ENCODE measurements at places on chromosomes 5 and 9.

GRCh38 chr9:133119846-133120500 lies 1.1 kb downstream of the RALGDS start:
- DNase-seq: no peak

DNA sequence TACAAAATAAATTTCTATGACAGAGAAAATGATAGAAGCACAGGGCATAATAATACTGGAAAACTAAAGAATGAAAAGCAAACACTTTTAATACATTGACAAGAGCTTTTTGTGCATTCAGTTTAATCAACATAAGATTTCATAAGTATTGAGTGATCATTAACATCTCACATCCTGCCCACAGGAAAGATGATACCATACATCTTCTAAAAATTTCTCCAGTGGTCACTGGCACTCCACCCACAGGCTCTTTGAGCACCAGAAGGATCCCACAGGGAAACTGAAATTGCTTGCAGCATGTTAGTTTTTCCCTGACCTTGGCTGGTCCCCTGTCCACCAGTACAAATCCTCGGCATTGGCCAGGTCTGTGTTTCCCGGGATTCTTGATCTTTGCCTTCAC lies 186.0 kb downstream of the CEMIP2 start:
- DNase-seq: no peak

GRCh38 chr5:68348447-68349222 lies 133.1 kb downstream of the PIK3R1 start:
- DNase-seq: no peak

DNA sequence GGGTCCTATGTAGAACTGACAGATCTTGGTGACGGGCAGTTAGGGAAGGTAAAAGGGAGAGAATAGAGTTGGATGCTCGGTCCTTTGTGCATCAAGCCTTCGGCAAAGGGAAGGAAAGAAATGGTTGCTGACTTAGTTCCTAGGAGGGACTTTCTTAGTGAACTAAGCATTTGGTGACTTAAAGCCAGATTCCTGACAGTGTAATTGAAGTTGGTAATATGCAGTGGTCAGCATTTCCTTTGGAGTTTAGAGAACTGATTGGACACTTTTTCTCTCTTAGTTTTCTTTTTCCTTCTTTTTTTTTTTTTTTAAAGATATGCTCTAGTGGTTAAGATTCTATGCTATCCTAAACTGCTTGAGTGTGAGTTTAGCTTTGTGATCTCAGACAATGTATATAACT lies 2.3 kb downstream of the CLTA start:
- no peak for DNase-seq

DNA sequence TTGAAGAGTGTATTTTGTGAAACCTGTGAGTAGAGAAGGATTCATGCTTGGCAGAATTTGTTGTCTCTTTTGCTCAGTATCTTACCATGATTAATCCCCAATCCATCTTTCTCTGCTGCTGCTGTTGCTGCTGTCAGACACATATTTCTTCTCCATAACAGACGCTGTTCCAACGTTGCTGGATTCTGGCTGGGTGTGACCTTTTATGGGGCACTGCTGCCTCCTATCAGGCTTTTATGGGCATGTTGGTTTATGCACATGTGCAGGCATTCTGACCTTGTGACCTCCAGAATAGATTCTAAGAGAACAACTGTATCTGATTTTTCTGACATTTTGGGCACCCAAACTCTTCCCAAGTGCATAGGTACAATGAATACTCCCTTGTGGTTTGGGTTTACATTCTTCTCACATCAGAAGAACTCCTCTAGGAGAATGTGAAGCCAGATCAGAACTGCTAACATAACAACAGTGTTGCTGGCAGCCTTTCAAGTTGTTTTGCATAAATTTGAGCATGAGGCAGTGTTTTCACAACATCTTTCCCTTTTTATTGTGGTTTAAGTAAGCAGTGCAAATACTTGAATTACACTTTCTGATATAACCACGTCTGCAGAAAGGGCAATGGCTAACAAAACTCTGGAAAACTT lies 9.2 kb upstream of the ISL1 start:
- no peak for DNase-seq

- no peak for DNase-seq
Observed at GRCh38 chr9:104247899-104248460, 153.9 kb downstream of the SMC2 start.

DNA sequence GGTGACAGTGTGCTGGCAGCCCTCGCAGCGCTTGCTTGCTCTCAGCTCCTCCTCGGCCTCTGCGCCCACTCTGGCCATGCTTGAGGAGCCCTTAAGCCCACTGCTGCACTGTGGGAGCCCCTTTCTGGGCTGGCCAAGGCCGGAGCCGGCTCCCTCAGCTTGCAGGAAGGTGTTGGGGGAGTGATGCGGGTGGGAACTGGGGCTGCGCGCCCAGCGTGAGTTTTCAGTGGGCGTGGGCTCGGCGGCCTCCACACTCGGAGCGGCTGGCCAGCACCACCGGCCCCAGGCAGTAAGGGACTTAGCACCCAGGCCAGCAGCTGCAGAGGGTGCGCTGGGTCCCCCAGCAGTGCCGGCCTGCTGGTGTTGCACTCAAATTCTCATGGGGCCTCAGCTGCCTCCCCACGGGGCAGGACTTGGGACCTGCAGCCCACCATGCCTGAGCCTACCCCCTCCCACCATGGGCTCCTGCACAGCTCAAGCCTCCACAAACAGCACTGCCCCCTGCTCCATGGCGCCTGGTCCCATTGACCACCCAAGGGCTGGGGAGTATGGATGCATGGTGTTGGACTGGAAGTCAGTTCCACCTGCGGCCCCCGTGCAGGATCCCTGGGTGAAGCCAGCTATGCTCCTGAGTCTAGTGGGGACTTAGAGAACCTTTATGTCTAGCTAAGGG lies 223.1 kb upstream of the PTPRD start:
- DNase-seq: no peak

GRCh38 chr5:9339206-9339818 lies 206.6 kb downstream of the SEMA5A start:
- DNase-seq: no peak

GRCh38 chr9:127762111-127762676 lies 16.3 kb downstream of the SH2D3C start:
- no peak for DNase-seq

DNA sequence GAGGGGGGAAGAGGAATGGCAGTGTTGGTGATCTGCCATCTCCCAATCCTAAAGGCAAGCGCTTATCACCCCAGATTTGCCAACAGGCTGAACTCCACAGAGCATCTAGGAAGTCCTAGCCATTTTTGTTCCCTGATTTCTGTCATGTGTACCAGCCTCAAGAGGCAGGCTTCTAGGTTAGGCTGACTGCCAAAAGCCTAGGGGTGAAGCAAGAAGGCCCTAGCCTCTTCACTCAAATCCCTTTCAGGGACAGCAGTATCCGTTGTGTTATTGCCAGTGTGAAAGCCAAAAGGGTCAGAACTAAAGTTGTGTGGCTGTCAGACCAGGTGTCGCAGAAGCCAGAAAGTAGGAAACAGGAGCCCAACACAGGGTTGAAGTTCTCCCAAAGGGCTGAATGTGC lies 14.7 kb downstream of the IGIP start:
- DNase-seq: no peak

DNA sequence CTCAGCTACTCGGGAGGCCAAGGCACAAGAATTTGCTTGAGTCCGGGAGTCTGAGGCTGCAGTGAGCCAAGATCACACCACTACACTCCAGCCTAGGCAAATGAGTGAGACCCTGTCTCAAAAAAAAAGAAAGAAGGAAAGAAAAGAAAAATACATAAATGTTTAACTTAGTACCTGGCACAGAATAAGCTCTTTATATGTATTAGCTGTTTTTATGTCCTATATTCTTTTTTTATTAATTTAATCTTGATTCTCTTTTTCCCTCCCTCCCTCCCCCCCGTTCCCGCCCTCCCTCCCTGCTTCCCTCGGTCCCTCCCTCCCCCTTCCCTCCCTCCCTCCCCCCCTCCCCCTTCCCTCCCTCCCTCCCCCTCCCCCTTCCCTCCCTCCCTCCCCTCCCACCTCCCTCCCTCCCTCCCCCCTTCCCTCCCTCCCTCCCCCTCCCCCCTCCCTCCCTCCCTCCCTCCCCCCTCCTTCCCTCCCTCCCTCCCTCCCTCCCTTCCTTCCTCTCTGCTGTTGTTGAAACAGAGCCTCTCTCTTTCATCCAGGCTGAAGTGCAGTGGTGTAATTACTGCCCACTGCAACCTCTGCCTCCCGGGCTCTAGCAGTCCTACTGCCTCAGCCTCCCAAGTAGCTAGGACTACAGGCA lies 135.8 kb upstream of the GRHPR start:
- DNase-seq: no peak

DNA sequence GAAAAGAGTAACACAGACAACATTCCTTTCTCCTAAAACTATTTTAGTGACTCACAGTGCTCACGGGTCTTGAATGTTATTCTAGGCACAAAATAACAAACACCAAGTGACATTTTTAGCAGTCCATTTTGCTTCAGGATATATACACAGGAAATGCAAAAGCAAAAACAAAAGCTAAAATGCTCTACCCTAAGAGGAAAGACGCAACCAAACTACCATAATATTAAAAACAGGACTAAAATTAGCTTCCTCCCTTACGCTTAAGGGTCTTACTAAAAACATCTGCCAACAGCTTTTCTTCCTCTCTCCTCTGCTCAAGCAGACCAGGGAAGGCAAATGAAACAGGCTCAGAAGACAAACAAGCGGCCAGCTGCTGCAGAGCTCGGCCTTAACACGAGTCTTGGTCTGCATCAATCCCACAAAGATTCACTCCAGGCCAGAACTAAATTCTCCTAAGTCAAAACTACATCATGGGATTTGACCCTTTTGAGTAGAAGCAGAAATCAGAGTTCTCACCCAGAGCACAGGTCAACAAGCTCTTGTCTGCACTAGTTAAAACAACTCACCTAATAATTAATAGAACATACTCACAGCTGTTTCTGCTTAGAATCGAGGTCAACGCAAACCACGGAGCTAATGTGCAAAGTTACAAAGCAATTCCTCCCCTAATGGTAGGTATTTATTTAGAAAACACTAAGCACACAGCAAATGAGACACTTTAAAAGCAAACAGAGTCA lies 62.3 kb downstream of the RAPGEF1 start:
- no peak for DNase-seq

GRCh38 chr5:63957617-63958016 lies 4.6 kb downstream of the HTR1A start:
- DNase-seq: no peak

DNA sequence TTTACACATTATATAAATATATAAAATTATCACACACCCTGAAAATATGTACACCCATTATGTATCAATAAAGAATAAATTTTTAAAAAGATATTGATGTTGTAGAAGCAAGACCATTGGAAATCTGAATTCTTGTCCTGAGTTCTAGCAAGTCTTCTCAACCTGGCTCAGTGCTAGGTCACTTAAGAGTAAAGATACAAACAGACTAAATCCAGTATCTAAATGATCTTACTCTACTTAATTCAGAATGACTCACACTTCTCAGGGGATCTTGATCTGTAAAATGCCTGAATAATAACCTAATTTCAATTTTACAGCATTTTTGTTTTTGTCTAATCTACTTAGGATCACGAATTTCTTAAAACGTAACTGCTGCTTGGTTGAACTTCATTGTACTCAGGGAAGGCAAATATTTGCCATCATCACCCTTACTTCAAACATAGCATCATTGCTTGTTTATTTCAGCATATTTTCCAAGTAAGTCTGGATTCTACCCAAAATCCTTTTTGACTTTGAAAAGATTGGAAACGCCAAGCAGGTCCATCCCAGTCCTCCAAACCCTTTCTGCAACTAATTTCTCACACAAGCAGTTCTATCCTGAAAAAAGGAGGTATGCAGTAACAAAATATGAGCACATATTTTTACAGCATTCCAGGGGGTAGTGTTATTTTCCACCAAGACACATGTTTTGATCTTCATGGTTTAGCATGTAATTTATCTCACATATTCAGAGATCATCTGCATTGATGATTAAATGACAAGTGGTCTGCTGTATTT lies 582.6 kb downstream of the PSAT1 start:
- DNase-seq: no peak

- no peak for DNase-seq
Observed at GRCh38 chr5:129103397-129103796, 8.8 kb downstream of the ISOC1 start.

DNA sequence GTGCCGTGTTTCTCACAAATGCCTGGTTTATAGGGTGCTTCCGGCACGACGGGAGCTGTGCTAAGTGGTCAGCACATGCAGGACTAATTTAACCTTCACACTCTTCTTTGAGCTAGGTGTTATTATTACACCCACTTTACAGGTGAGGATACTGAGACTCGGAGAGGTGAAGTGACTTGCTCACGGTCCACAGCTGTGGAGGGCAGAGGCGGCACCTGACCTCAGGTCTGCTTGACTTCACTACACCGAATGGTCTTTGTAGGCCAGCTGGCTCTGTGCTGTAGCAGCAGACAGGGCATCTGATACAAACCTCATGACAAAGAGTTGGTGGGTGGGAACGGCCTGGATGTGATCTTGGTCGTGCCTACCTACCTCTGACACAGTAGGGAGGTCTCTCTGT lies 102.0 kb upstream of the BOD1 start:
- no peak for DNase-seq

DNA sequence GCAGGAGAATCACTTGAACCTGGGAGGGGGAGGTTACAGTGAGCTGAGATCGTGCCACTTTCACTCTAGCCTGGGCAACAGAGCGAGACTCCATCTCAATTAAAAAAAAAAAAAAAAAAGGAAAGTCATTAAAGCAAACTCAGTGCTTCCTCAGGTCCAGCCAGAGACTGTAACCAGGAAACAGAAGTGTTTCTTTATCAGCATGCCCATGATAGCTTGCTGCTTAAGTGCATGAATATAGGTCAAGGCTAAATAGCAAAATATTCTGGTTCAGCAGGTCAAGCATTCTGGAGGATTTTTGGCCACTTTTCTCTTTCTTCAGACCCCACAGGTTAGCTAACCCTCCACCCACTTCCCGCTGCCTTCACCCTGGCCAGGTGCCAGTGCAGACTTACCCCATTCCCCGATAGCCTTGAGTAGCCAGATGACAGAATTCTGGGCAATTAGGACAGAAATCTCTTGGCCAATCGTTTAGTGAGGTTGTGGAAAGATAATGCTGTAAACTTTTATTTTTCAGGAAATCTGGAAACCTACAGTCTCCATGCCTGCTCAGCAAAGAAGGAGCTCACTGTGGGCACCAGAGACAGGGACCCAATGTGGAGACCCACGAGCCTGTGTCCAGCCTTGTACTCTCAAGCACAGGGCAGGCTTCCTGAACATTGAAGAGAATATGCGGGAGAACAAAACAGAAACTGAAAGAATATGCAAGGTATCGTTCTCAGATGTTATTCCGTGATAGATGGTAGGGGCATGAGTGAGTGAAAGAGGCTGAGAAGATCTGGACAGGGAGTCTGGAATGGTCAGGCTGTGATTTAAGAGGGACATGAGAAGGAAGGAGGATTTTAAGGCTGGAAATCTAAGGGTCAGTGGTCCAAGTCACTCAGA lies 4.2 kb upstream of the UGT3A2 start:
- no peak for DNase-seq

- no peak for DNase-seq
Observed at GRCh38 chr5:111422245-111422644, 90.1 kb downstream of the STARD4 start.

DNA sequence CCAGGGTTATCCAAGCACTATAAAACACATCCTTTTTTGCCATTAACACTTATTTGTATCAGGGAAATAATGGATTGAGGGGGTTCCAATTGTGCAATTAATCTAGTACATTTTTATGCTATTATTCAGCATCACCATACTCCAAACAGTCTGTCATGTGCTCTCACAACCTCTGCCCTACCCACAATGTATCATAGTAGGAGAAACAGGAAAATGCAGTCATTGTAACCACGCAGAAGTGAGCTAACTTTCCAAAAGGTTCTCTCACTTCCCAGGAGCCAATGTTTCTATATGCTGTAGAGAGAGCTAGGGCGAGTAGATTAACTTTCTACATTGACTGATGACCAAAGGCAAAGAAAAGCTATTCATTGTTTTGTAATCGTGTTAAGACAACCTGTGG lies 29.8 kb downstream of the DAB2 start:
- no peak for DNase-seq

Measured in stimulated activated CD4-positive, alpha-beta T cell treated with anti-CD3 and anti-CD28 coated beads, TNF-alpha, amount 100 ng/mL, for 24 hours (primary cell).